ENCODE measurements at places on chromosomes 1 and 21.

DNA sequence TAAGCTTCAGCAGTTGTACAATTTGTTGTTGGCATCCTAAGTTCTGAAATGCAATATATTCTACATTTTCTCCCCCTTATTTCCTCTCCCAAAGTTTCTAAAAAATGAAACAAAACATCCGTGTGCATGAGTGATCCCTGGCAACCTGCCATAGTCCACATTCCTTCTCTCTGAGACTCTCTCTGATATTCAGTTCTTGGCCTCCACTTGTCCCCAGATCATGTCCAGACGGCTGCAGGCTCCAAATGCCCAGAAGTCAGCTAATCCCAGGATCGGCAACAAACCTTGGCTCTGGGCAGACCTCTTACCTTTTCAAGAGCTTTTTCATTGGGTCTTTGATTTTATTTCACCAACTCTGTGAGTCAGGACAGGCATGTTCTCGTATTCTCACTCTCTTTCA lies 187.8 kb downstream of the ETS2 start:
- no peak for DNase-seq

DNA sequence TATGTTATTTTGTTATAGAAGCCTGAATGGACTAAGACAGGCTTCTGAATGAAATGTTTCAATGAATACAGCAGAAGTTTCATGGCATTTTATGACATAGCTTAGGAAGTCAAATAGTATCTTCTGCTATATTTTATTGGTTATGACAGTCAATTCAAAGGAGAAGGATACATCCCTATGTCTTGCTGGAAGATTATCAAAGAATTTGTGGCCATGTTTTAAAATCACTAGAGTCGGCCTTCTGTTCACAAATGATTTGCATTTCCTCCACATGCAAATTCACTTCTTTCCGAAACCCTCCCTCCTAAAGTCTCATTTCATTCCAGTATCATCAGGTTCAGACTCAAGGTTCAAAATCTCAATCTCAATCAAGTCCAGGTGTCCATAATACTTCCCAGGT lies 679.2 kb upstream of the ADAMTS5 start:
- no peak for DNase-seq

- peak; percentile 82 for DNase-seq
These were observed 24.8 kb upstream of the C1orf174 start for GRCh38 chr1:3924825-3925220.

- DNase-seq = no peak
These were observed 28.1 kb upstream of the CSF1 start for GRCh38 chr1:109882288-109883245.

- DNase-seq = no peak
These were observed 2.2 kb downstream of the ZNF436 start for GRCh38 chr1:23367451-23367790.

GRCh38 chr1:183003203-183003602 lies 20.0 kb upstream of the LAMC1 start:
- DNase-seq = no peak

DNA sequence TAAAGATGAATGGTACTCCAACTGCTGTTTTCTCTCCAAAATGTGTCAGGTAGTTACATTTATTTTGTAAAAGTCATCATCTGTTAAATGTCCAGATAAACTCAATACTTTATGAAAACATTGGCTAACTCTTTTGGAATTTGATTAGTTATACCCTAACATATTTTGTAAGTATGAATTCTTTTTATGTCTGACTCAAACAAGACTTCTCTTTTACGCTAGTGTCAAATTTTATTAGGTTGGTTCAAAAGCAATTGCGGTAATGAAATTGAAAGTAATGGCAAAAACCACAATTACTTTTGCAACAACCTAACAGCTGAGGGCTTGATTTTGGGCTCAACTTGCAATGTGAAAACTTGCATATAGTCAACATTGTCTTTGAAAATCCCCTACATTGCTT lies 41.0 kb upstream of the USP25 start:
- DNase-seq = no peak

Measured in NCI-H510A (cell line).